ENCODE measurements at places on chromosomes 2 and 18.

GRCh38 chr2:40457366-40457765 is 5.5 kb upstream of the SLC8A1 start:
- no peak for DNase-seq

- no peak for DNase-seq
These were observed 62.5 kb downstream of the GNAL start for GRCh38 chr18:11751341-11752115.

DNA sequence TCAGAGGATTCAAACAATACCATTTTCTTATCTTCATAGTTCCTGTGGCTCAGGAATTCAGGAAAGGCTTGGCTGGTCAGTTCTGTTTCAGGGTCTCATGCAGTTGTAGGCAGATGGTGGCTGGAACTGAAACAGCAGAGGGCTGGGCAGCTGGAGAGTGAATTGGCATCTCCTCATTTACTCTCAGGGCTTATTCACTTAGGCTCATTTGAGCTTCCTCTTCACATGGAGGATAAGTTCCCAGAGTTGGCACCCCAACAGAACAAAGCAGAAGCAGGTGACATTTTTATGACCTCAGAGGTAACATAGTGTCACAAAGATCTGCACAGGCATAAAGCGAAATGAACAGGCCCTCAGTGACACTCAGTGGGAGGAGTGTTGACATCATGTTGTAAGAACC is 66.1 kb downstream of the RBBP8 start:
- no peak for DNase-seq

- no peak for DNase-seq
These were observed 24.4 kb downstream of the CNOT11 start for GRCh38 chr2:101277111-101277510.

- DNase-seq: no peak
These were observed 216.8 kb downstream of the CAMKMT start for GRCh38 chr2:44578471-44579093.

GRCh38 chr2:231063347-231063746 is 6.7 kb downstream of the PSMD1 start:
- no peak for DNase-seq

- DNase-seq: peak; percentile 59
These were observed 48.1 kb downstream of the KCNE4 start for GRCh38 chr2:223100061-223100511.

GRCh38 chr2:140600116-140600515 is 1530.7 kb downstream of the LRP1B start:
- no peak for DNase-seq

- DNase-seq: no peak
These were observed 23.2 kb downstream of the GPR39 start for GRCh38 chr2:132439703-132440398.

- DNase-seq: no peak
These were observed 76.4 kb downstream of the TMEM18 start for GRCh38 chr2:600542-601386.

DNA sequence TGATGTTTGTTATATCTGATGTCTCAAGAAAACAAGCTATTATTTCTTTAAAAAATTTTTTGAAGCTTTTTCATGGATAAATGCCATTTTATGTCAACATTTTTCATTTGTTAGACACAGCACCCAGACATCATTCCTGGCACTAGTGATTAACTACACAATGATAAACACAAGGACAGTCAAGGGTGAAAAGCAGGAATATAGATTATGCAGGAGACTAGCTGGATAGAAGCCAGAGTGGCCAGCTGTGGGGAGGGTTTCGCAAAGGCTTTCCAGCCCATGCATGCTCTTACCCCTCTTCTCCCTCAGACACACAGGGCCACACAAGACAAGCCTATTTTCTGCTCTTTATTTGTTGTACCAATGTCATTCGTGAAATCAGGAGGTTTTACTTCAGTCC is 127.1 kb upstream of the TTC39C start:
- no peak for DNase-seq

DNA sequence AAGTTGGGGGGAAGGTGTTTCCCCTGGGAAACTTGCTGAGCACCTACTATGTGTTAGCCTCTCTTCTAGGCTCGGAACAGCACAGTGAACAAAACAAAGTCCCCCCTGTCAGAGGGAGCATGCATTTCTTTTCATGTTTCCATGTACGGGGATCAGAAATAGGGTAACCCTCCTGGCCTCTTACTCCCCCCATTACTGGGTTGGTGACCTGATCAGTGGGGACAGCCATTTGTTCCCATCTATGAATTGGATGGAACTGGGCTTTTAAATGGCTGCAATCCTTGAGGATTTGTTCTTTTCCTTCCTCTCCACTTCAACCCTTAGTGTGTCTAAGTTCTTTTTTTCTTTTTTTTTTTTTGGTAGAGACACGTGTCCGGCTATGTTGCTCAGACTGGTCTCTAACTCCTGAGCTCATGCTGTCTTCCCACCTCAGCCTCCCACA is 13.7 kb downstream of the NCL start:
- DNase-seq: no peak

DNA sequence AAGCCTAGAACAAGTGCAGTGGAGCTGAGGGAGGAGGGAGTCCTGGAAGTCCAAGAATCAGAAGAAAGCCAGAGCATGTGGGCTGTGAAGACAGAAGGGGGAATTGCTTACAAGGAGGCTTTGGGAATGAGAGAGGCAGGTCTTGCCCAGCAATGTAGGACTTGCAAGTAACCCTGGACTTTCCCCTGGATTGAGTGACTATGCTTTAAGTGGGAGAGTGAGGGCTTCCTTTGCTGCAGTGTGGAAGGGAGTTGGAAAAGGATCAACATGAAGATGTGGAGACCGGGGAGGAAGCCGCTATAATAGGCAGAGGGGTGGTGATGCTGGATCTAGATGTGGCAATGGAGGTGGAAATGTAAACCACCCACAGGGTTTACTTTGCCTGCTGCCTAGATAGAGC is 13.8 kb upstream of the SCYGR1 start:
- DNase-seq: no peak

- DNase-seq: no peak
These were observed 19.4 kb upstream of the DUSP2 start for GRCh38 chr2:96164459-96165184.

- no peak for DNase-seq
These were observed 4.1 kb downstream of the FIGN start for GRCh38 chr2:163731735-163732134.

GRCh38 chr2:145799595-145800108 is 1279.7 kb upstream of the ZEB2 start:
- no peak for DNase-seq

DNA sequence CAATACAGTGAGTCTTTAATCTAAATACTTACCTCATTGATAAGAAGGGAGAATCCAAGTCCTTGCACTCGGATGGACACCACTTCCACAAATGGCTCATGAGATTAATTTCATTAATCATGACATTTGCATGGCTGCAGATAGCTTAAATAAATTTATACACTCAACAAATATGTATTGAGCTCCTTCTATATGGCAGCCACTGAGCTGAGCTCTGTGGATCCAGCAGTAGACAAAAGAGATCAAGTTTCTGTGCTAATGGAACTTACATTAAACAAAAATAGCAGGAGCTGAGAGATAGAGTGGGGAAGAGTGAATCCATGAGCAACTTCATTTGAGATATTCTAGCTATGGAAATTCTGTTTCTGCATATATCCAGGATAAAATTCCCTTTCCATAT is 44.4 kb downstream of the RAB27B start:
- DNase-seq: no peak

DNA sequence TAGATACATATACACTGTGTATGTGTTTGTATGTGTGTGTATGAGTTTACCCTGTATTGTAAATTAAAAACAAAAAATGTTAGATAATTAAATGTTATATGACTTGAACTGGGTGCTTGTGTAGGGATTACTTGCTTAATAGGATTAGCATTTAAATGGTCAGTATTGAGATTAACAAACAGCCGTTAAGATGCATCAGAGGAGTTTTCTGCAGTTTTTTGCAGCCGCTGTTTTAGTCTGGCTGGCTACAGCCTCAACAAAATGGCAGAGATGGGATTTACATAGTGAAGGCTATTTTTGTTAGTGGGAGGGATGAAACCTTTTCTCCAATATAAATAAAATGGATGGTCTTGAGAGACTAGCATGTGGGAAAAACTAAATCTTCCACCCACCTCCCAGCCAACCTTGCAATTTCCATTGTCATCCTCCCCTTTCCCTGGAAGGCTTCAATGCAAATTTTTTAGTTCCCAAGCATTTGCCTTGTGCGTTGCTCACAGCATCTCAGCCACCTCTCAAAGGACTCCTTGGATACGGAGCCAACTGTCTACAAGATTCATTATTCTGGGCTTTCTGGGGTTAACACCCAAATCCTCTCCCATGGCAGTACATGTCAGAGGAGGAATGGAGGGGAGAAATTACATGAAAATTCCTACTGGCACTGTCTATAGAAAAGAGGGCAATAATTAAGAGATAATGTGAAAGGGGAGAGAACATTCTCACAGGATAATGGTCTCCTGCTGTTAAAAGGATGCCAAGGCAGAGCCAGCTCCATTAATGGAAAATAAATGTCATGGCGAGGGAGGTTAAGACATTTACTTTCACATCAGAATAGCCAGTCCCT is 351.9 kb downstream of the CDH2 start:
- no peak for DNase-seq

DNA sequence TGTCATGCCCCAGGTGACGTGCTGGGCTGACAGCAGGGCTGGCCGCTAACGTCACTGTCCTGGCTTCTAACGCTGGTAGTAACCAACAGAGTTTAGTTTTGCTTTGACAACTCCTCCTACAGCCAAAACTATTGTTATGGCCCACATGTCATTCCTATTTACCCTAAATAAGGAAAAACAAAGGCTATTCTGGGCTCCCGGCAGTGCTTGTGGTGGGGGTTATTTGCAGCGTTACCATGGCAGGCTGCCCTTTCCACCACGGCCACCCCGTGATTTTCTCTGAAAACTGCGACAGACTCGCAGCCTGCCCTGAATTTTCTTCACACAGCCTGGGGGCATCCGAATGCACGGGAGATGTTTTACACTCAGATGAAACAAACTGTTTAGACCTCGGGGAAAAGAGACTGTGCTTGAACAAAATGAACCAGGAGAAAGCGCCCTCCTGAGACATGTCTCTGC is 115.2 kb downstream of the FAM210A start:
- DNase-seq: no peak

DNA sequence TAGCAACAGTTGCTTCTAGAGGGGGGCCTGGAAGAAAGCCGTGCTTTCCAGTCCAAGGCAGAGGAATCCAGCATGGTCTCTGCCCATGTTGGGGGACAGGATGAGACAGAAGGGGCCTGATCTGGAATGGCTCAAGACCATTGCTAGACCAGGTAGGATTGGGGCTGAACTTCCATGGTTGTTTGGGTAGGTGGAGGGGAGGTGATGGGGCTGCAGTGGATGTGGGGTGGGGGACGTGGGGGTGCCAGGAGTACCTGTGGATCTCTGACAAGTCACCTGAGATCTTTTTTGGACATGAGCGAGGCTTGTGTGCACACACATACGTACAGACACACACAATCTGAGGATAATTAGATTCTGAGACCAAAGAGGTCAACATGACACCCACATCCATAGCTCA is 228.7 kb upstream of the SKOR2 start:
- DNase-seq: no peak

DNA sequence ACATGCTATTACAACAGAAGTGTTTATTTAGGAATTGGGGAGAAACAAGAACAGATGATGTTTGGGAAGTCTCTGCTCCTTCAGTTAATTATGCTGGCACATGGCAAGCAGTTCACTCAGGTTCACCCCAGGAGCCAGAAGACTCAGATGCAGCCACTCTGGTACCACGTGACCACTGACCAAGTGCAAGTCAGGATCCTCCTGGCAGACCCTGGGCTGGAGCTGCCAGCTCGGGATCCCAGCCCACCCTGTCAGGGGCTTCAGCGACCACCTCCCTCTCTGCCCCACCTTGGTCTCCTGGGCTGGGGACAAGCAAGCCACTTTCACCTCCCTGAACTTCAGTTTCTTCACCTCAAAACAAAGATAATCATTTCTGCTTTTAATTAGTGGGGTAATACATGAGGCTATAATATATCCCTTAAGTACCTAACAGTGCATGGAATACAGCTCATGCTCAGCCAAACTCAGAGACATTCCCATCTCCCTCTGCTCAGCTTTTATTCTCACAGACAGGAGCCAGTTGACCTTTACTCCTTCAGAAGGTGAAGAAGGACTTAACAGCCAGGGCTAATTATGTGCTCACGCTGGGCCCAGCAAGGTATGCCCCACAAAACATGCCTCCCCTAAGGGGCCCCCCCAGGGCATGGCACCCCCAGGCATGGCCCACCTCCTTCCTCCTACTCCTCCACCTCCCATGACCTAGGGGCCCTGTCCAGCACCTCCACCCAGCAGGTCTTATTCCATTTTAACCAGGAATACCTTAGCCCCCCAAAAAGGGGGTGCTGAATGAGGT is 11.8 kb downstream of the CRACDL start:
- DNase-seq: no peak

DNA sequence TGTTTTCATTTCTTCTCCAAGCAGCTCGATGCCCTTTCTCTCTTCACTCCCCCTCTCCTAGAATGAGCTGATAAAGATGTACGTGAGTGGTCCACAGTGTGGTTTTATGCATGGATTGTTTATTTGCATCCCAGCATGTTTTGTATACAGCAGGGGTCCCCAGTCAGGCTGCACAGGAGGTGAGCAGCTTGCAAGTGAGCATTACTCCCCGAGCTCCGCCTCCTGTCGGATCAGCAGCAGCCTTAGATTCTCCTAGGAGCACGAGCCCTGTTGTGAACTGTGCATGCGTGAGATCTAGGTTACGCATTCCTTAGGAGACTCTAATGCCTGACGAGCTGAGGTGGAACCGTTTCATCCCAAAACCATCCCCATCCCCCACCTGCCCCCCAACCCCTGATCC is 262.6 kb downstream of the AGAP1 start:
- DNase-seq: no peak

DNA sequence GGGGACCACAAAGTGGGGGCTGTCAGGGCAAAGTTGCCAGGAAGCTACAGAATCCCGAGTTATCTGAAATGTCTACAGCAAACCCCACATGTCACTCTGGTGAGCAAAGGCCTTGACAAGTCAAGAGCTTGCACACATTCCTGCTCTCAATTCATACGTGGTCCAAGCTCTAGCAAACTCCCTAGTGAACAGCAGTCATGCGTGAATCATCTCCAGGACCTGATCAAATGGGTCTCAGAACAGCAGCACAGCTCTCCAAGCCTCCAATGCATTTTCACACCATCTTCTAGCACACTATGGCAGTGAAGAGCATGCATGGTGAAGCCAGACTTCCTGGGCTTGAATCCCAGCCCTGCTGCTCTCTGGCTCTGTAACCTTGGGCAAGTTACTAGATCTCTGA is 68.5 kb downstream of the MYO5B start:
- DNase-seq: no peak

GRCh38 chr18:45441110-45441847 is 174.0 kb upstream of the SLC14A2 start:
- DNase-seq: no peak

DNA sequence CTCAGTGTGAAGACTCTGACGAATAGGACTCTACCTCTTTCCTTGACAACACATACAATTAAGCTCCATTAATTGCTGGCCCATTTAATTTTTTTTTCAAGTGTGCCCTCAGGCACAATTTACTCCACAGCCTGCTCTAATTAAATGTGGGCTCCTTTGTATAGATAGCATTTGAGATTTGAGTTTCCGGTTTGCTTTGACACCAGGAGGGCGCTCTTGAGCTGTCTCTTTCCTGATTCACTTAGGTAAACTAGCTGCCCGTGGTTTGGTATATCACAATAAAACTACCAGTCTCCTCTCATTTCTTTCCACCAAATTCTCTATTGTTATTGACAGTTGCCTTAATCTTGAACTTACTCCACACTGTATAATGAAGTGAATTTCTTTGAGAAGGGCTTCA is 666.0 kb downstream of the DSC3 start:
- DNase-seq: no peak

GRCh38 chr2:57877811-57878170 is 168.8 kb upstream of the VRK2 start:
- DNase-seq: no peak
